ENCODE measurements at places on chromosomes 4 and X. TPM values are rescaled to one million over a fixed set of nuclear protein-coding genes. Genes with fewer than 3 reads are reported as not detected.

- no peak for DNase-seq
Measured at GRCh38 chr4:173477016-173477415, 53.0 kb downstream of the HAND2 start.

GRCh38 chr4:84792366-84793301 is 173.9 kb downstream of the WDFY3 start:
- DNase-seq = no peak

GRCh38 chrX:47578692-47579091 is 3.5 kb upstream of the TIMP1 start:
- no peak for DNase-seq

DNA sequence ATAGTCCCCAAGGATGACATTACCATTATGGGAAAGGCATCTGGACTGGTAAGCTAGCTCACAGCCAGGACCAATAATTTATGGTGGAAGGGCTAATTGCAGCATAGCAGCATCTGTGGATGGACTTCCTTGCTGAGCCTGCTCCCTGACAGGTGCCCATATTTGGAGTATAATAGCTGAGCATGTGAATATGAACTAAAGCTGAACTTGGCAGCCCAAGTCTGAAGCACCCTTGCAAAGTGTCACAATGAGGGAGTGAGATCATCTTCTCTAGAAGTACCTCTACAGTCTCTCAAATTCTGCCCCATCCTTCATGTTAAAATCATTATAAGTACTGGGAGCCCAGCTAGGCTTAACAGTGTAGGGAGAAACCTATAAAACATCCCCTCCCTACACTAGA is 128.2 kb upstream of the INPP4B start:
- no peak for DNase-seq

DNA sequence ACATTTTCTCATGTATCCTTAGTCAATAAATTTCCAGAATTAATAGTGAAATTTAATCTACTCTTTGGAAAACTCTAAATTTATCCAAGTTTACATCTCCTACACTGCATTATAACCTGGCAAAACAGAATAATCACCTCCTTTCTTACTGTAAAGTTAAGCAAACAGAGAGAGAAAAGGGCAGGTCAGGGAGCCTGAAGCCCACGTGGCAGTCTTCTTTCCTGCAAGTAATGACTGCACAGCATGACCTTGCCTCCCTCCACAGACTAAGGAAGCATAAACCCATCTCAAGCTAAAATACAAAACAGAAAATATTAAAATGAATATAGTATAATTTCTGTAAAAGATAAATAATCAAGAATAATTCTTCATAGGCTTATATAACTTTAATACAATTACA is 1153.0 kb downstream of the C4orf33 start:
- no peak for DNase-seq

GRCh38 chr4:108370291-108371141 is 201.8 kb upstream of the LEF1 start:
- no peak for DNase-seq

The PCDH19 gene
- total RNA-seq = 16.4 TPM

The CYSLTR1 gene
- total RNA-seq = 5.3 TPM

All from sciatic nerve (tissue), 2 donors.